NCI-H82 (cell line): ENCODE measurements at places on chromosomes 7 and 10.
A peak's percentile ranks its signal among the peaks of the same experiment; 100 is the strongest.

DNA sequence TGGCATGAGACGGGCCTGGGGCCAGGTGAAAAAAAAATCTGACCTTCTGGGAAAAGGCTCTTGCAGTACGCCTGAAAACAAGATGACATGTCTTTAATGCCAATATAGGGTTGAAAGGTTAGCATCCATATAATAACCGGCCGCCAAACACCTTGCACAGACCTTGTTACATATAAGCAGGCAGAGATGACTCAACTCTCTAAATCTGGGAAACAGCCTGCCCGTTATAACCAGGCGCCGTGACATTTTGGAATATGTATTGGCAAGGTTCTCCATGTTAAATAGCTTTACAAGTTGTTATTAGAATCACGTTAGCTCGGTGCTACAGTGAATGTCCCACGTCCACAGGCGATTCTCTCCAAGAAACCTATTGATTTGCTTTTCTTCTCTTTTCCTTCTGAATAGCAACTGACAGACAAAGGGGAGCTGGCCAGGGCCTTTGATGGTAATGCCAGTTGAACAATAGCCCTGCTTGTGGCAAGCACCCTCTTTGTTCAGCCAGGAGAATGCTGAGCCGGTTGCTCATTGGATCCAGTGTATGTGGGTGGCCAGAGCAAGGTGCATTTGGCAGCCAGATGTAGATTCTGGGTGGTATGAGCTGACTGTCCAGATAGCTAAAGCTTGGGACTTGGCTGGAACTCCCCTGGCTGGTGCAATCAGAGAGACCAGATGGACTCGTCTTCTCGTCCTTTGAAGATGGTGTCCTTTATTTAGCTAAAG lies 80.1 kb upstream of the AUTS2 start:
- no peak for DNase-seq

- no peak for DNase-seq
Observed at GRCh38 chr7:418636-419280, 100.9 kb downstream of the PDGFA start.

DNA sequence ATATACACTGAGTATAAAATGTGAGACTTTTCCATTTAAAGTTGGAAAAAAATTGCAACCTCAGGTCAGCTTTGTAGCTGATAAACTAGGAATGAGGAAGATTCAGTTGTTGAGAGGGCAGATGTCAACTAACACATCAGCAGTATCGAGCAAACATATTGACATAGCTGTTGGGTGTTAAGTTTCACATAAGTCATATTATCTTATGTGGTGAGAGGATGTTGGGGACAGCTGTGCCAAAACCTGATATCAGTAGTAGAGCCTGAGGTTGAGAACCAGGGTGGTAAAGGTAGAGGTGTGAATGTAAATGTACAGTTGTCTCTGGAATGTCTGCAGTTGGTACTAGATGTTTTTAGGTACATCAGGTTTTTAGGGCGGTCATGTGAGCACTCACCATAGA lies 5.0 kb downstream of the ZRANB1 start:
- DNase-seq = peak; percentile 23

DNA sequence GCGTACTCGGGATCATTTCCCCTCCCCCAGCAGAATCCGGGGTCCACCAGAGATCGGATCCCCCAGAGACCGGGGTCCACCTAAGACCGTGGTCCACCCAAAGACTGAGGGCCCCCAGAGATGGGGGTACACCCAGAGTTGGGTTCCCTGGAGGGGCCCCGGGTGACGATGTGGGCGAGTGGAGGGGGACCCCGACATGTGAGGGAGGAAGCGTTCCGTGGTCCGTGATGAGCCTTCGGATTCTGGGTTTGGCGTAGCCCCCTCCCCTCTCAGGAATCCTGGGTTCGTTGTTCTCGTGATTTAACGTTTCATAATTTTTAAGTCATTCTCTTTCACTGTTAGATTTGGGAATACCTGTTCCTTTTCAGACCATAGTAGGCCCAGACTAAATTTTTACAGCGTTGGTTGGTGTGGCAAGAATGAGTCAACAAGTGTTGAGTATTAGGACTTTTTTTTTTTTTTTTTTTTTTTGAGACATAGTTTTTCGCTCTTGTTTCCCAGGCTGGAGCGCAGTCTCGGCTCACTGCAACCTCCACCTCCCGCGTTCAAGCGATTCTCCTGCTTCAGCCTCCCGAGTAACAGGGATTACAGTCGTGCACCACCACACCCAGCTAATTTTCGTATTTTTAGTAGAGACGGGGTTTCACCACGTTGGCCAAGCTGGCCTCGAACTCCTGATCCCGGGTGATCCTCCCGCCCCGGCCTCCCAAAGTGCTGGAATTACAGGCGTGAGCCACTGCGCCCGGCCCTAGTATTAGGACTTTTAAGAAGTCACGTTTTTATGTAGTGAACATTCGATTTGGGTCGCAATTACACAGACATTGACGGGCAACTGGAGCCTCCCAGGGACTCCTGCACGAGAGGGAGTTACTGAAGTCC lies 672 bp downstream of the GTPBP4 start:
- peak; percentile 58 for DNase-seq

- DNase-seq = peak; percentile 80
Observed at GRCh38 chr7:147245274-147245673, 1128.7 kb downstream of the CNTNAP2 start.
